Stimulated activated CD8-positive, alpha-beta memory T cell treated with anti-CD3 and anti-CD28 coated beads, Interleukin-15, amount 100 ng/mL, for 24 hours (primary cell): ENCODE measurements at places on chromosomes 3 and 15.

DNA sequence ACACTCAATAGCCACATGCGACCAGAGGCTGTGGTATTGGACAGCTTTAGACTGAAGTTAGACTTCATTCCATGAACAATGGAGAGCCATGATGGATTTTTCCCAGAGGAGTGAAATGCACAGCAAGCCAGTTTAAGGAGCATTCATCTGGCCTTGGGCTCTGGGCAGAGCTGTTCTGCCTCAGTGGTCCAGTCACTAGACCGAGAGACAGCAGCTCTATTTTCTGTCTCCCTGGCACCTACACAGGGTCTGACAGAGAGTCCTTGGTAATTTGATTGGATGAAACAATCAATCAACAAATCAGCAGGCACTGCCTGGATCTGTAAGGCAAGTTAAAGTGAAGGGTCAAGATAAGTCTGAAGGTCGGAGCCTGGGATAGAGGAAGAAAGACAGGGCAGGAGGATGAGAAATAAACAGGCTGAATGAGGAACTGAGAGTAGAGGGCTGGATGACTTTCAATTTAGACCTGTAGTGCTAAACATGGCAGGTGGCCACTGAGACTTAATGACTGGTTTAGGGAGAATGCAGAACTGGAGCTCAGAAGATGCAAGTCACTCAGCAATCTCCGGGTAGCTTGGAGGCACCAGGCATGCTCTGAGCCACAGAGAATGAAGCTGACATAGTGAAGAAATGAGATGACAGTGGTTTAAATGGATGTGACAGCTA, 98.5 kb upstream of the SLC25A36 start:
- DNase-seq, result no peak

GRCh38 chr3:83235180-83235814, 1473.9 kb upstream of the GBE1 start:
- no peak for DNase-seq

GRCh38 chr15:79635897-79636561, 203.9 kb downstream of the MINAR1 start:
- no peak for DNase-seq

- no peak for DNase-seq
Observed at GRCh38 chr3:114758831-114759699, 388.0 kb downstream of the ZBTB20 start.

- DNase-seq, result no peak
Observed at GRCh38 chr3:140610544-140610943, 67.3 kb upstream of the TRIM42 start.
